Endothelial cell (in vitro differentiated cells): ENCODE measurements at places on chromosomes 3 and 15. TPM values are rescaled to one million over a fixed set of nuclear protein-coding genes. Genes with fewer than 3 reads are reported as not detected.

FEZF2 gene
- total RNA-seq = not detected

TTC21A gene
- 41.7 TPM for total RNA-seq

CACNA2D3 gene
- 0.46 TPM for total RNA-seq

DNA sequence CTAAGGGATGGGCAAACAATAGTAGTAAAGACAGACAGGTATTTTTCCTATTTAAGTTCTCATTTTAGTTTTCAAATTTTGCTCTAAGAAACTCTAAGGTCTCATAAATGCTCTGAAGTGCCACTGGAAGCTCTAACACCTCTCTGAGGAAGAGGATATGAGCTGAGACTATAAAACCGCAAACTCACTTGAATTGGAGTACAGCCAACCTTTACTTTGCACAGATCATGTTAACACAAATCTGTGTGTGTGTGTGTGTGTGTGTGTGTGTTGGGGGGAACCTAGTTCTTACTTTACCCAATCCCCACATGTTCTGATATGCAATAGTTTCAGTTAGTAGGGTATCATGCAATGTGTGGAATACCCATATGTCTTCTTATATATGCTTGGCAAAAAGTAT, 446.8 kb downstream of the CHL1 start:
- H3K27ac ChIP-seq = no peak overlapping the region
- H3K36me3 ChIP-seq = no peaks in the 10 kb centered on the region
- no peak for DNase-seq
- no peak overlapping the region for H3K4me3 ChIP-seq
- H3K4me1 ChIP-seq = no peaks in the 10 kb centered on the region

- H3K36me3 ChIP-seq = peaks cover under 1% of the 10 kb centered on the region
- no peaks in the 10 kb centered on the region for H3K27me3 ChIP-seq
- no peaks in the 10 kb centered on the region for H3K4me1 ChIP-seq
- DNase-seq = no peak
Observed at GRCh38 chr3:179410331-179410730, 40.9 kb downstream of the GNB4 start.

DNA sequence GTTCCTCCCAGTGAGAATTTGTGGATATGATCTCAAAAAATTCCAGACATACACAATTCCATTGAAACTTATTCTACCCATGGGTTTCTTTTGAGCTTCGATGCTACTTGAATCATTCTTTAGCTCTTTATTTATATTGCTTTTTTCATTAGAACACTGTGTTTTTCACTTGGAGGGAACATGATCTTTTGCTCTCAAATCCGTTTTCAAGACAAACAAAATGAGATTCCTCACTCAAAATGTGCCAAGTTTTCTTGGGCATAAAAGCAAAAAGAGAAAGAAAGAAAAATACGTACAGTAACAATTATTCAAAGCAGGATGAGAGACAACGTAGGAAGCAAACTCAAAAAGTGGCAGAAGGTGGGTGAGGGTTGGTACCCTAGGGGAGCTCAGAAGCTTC, 118.8 kb upstream of the PDZRN3 start:
- no peaks in the 10 kb centered on the region for H3K27me3 ChIP-seq
- no peak for DNase-seq
- peaks cover 7% of the 10 kb centered on the region for H3K4me1 ChIP-seq
- H3K4me3 ChIP-seq = no peak overlapping the region

GRCh38 chr15:98077186-98077585, 116.7 kb downstream of the ARRDC4 start:
- no peaks in the 10 kb centered on the region for H3K4me1 ChIP-seq
- DNase-seq = no peak
